ENCODE measurements at places on chromosomes 12 and 14.

DNA sequence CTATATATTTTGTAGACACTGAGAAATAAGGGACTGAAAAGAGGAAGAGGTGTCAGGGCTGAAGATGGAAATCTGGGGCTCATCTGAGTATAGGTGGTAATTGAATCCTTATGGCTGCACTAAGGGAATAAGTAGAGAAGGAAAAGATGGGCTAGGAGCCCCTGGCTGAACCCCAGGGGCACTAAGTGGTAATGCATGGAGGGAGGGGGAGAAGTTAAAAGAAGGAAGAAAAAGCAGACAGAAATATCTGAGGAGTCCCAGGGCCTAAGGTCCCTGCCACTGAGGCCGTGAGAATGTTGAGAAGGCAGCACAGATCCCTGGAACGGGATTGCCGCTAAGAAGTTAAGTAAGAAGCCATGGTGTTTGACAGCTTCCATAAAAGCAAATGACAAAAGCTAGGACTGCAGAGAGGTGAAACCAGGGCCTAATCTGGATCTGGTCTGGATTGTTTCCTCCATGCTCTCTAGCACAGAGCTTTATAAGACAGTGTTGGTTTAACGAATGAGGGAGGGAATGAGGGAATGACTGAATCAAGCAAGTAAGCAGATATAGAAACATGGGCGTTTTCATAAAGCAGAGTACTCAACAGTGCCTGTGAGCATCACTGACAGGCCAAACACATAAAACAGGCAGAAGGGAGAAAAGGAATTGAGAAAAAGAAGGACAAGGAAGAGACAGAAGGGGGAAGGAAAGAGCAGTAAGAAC lies 92.9 kb downstream of the HMGA2 start:
- DNase-seq = no peak

GRCh38 chr14:72894323-72894622 lies 372 bp upstream of the DPF3 start:
- no peak for DNase-seq

- peak; percentile 100 for DNase-seq
Measured at GRCh38 chr12:53938326-53939140, at the start of gene HOXC13. Gene HOXC13 (plus strand): TSS chr12:53938831. CDS start chr12:53938907, 76 bp downstream.

DNA sequence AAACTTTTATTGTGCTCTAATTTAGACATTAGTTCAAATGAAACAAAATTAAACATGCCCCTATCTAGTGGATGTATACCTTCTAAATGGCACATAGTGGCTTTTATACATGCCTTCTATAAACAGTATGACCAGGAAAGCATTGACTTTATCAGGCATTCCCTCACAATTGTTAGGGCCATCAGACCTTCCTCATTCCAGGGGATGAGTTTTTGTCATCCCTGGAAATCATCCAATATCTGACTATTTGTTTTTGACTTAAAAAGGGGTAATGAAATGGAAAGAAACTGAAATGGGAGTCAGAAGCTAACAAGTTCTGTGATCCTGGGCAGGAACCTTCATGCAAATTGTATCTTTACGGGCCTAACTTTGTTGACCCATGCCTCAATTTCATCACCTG lies 58.0 kb downstream of the BICDL1 start:
- DNase-seq = peak; percentile 56

DNA sequence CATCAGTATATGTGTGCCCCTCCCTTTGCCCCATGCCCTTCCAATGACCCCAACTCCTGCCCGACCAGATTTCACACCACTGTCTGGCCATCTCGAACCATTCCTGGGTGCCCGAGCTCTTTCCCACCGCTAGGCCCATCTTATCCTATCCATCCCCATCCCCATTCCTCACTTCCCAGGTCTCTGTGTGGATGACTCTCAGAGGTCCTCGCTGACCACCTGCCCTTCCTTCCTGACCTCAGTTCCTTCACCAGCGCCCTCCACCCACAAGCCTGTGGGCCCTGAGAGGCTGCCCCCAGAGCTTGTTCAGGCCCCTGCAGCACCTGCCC lies 49.1 kb downstream of the CYP46A1 start:
- no peak for DNase-seq

- peak; percentile 64 for DNase-seq
Measured at GRCh38 chr12:41521872-41522379, 333.8 kb downstream of the PDZRN4 start.

- DNase-seq = no peak
Measured at GRCh38 chr12:103020839-103021238, 63.4 kb downstream of the ASCL1 start.
